Fibroblast of gingiva (primary cell): ENCODE measurements at places on chromosomes 6 and 20.

DNA sequence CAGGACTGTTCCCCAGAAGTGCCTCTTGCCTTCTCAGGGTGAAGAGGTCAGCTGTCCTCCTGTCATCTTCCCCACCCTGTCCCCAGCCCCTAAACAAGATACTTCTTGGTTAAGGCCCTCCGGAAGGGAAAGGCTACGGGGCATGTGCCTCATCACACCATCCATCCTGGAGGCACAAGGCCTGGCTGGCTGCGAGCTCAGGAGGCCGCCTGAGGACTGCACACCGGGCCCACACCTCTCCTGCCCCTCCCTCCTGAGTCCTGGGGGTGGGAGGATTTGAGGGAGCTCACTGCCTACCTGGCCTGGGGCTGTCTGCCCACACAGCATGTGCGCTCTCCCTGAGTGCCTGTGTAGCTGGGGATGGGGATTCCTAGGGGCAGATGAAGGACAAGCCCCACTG lies 9.8 kb downstream of the PI16 start:
- no peak for DNase-seq

DNA sequence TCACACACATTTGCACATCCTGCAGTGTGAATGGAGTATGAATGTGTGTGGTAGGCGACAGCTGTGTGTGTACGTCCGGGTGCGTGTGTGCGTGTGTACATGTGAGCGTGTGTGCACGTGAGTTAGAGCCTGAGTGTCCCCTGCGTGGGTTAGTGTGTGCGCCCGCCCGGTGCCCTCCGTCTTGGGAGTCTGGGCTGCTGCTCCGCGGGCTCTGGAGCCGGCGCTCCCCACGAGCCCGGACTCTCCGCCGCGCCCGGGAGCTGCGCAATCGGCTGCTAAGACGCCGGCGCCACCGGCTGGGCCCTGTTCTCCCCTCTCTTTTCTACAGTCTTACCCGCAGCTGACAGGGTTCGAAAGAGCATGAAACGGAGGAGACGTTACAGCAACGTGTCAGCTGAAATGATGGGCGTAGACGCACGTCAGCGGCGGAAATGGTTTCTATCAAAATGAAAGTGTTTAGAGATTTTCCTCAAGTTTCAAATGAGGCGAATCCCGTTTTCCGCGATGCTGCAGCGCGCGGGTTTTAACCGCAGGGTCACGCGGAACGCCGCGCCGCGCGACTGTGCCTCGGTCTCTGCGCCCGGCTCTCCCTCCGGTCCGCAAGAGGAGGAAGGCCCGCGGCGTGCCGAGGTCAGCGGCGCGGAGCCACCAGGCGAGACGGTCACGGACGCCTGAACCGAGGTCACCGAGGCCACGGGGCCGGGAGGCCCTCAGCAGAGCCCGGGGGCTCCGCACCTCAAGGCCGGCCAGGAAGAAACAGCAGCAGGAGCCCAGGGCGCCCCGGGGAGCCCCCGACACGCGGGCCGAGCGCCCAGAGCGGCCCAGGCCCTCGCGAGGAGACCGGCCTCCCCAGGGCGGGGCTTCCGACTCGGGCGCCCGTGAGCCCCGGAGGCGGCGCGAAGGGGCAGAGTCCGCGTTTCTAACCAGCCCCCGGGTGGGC lies 95.3 kb upstream of the BHLHE23 start:
- DNase-seq = peak; percentile 34

- no peak for DNase-seq
Observed at GRCh38 chr20:19802492-19803158, 44.6 kb downstream of the RIN2 start.

DNA sequence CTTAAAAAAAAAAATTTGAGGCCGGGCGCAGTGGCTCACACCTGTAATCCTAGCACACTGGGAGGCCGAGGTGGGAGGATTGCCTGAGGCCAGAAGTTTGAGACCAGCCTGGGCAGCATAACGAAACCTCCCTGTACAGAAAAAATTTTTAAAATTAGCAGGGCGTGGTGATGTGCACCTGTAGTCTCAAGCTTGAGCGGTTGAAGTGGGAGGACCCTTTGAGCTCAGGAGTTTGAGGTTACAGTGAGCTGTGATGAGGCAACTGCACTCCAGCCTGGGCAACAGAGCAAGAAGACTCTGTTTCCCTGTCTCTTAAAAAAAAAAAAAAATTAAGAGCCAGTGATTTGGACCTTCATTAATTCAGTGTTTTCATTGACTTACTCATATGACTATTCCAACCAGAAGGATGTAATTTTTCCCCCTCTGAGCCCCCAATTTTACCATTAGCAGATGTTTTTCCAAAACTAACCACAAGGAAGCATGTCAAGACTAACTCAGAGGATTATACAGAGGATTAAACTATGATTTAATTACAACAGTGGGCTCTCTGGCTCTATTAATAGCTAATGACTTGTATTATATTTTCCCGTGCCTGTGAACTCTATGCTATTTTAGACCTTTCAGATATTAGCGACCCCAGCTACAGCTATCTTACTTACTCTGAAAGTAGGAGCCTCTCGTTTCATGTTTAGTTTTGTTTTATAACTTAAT lies 75.1 kb downstream of the ARID1B start:
- DNase-seq = no peak

- DNase-seq = no peak
Observed at GRCh38 chr20:10454151-10454750, 19.1 kb downstream of the SLX4IP start.

- no peak for DNase-seq
Observed at GRCh38 chr6:153160221-153160620, 29.1 kb upstream of the RGS17 start.

DNA sequence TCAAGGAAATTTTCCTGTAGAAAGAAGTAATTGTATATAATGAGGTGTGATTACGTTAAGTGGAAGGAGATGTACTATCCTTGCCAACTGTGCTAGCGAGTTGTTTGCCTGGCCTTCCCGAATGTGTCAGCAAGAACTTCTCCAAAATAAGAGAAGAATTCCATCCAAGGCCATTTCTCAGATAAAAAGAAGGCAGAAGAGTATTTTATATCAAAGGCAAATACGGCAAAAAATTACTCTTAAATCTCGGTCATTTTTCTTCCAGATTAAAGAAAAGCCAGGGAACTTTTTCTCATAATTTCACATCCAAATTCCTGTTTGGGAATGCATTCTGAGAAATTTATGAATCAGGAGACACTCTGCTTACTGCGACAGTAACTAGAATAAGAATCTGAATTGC lies 290.6 kb downstream of the CBLN4 start:
- no peak for DNase-seq

DNA sequence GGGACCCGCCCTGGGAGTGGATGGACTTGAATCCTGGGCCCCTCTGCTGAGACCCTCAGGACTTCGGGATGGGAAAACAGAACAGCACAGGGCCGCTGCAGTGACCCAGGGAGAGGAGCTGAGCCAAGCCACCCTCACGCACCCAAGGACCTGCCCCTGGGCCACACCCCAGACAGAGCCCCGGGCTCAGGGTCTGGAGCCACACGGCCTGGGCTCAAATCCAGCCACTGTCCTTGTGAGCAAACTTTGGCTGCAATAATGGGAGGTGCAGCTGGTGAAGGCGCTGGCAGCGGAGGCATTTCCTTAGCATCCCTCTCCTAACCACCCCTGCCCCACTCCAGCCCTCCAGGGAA lies 207.7 kb downstream of the PREX1 start:
- DNase-seq = no peak

DNA sequence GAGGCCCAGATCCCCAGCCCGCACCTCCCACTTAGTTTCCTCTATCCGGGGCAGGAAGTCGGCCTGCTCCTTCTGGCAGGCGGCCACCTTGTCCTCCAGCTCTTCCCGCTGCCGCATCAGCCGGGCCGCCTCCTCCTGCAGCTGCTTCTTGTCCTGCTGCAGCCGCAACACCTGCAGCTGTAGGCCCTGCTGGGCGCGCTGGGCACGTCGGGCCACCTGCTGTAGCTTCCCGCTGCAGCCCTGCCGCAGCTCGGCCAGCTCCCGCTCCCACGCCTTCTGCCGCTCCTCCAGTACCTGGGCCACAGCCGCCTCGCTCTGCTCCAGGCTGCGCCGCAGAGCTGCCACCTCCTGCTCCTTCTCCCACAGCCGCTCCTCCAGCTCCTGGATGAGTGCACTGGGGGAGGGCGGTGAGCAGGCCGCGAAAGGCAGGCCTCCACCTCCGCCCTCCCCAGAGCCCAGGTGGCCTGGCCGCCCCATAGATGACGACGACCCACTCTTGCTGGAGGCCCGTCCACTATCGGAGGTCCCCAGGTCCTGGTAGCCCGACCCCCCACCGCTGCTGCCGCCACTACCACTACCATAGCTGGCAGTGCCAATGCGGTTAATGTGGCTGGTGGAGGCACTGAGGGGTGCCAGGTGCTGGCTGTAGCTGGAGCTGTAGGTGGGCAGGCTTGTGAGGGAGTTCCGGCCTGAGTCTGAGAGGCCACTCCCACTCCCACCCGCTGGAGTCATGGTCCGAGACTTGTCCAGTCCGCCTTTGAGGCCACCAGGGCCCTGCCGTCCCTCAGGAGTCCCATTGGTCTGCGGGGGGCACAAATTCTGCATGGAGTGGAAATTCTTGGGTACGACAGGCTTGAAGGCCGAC lies 6.0 kb upstream of the FASTKD5 start:
- DNase-seq = peak; percentile 16

DNA sequence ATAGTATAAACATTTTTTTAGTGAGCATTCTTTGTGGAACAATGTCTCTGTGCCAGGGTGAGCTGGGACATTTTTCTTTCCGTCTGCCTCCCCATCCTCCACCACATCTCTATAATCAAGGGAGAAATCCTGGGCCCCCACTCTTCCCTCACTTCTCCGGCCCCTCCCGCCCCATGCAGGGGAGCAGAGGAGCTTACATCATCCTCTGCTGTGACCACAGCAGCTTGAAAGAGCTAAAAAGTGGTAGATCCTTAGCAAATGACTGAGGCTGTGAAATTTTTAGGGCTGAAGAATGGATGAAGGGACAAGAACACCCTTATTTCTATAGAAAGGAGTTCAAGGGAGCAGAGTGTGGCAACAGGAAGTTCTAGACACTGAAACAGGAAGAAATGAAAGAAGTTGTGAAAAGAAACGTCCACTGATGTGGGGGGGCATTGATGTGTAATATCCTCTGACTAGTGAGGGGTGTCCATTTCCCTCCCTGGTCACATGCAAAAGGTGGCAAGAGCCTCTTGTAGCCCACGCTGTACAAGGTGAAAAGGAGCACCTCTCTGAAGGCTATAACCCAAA lies 380.3 kb upstream of the JARID2 start:
- peak; percentile 20 for DNase-seq

DNA sequence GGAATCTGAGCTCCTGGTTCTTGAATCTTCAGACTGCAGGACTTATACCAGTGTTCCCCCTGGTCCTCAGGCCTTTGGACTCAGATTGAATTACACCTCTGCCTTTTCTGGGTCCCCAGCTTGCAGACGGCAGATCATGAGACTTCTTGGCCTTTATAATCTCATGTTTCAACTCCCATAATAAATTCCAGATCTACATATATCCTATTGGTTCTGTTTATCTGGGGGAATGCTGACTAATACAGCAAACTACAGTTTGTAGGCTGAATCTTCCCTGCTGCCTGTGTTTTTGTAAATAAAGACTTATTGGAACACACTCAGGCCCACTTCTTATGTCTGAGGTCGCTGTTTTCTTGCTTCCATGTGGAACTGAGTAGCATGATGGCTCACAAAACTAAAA lies 184.7 kb downstream of the HDGFL1 start:
- peak; percentile 63 for DNase-seq

GRCh38 chr6:27293436-27294098 lies 18.5 kb downstream of the POM121L2 start:
- DNase-seq = peak; percentile 66

- no peak for DNase-seq
Observed at GRCh38 chr6:87093651-87094050, 1.3 kb downstream of the CGA start.

GRCh38 chr6:106122306-106122918 lies 36.3 kb downstream of the PRDM1 start:
- no peak for DNase-seq

DNA sequence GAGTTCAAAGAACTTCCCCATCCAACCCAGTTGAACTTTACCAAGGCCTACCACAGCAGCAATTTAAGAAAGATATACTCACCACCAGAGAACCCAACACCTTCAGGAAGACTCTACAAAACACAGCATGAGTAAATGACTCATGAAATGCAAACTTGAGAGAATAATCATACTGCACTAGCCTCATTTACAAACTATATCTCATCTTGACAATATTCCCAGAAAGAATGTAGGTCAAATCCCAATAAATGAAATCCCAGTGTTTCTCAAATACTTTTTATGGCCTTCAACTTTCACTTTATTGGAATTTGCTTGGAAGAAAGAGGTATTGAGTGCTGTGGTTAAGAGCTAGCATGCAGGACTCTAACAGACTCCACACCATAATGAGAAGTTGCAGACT lies 60.0 kb downstream of the FYN start:
- no peak for DNase-seq

DNA sequence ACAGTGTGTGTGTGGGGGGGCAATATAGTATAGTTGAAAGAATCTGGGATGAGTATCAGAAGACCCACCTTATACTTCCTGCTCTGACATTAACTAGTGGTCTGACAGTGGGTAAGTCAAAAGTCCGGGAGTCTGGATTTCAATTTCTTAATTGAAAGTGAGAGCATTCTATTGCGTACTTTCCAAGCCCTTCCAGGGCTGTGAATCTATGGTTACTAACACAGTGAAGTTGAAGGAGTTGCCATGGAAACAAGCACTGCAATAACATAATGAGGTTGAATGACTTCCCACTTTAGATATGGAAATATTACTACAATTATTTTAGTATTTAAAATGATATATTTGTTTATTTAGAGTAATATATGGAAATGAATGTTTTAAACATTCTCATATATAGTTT lies 80.2 kb downstream of the MLIP start:
- DNase-seq = peak; percentile 57

- DNase-seq = peak; percentile 79
Observed at GRCh38 chr6:14665827-14666724, 548.5 kb downstream of the CD83 start.

GRCh38 chr20:50371878-50372769 lies 138.1 kb upstream of the PTPN1 start:
- no peak for DNase-seq

DNA sequence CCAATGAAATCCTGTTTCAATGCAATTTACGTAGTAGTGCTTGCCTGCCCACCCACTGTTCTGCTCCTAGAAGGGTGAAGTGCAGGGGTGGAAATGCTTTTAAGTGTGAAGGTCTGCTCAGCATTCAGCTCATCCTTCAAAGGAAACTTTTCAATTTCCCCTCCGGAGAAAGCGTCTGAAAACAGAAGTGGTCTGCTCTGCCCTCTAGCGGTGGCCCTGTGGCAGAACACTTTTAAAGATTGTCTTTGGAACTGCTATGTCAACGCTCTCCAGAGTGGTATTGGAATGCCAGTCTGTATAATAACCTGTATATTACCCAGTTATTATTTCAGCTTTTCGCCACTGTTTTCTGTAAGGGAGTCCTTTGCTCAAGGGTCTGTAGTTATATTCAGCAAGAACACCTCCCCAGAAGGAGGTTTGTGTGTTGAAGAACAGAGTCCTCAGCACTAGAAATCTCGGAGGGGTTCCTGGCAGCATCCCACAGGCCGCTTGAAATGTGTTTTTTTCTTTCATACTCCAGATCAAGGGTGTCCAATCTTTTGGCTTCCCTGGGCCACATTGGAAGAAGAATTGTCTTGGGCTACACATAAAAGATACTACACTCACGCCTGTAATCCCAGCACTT lies 63.1 kb upstream of the KLHL31 start:
- peak; percentile 13 for DNase-seq
